ENCODE measurements at places on chromosomes 13 and 19.

GRCh38 chr19:47756953-47757608 is 11.7 kb downstream of the NOP53 start:
- H3K27me3 ChIP-seq, result no peaks in the 10 kb centered on the region
- H3K4me1 ChIP-seq, result no peaks in the 10 kb centered on the region
- H3K27ac ChIP-seq, result no peak overlapping the region
- peaks cover 83% of the 10 kb centered on the region for H3K36me3 ChIP-seq

- DNase-seq, result no peak
- H3K36me3 ChIP-seq, result no peaks in the 10 kb centered on the region
- no peak overlapping the region for H3K27ac ChIP-seq
Measured at GRCh38 chr19:19213426-19214158, 1.8 kb downstream of the NCAN start.

GRCh38 chr13:37602733-37603381 is 4.3 kb upstream of the POSTN start:
- H3K4me3 ChIP-seq, result no peak overlapping the region
- H3K27me3 ChIP-seq, result no peaks in the 10 kb centered on the region
- no peaks in the 10 kb centered on the region for H3K36me3 ChIP-seq
- DNase-seq, result no peak

GRCh38 chr13:109346060-109346459 is 440.3 kb downstream of the IRS2 start:
- no peak for DNase-seq
- H3K4me1 ChIP-seq, result no peaks in the 10 kb centered on the region
- no peak overlapping the region for H3K27ac ChIP-seq
- H3K27me3 ChIP-seq, result no peaks in the 10 kb centered on the region
- no peak overlapping the region for H3K4me3 ChIP-seq
- no peaks in the 10 kb centered on the region for H3K36me3 ChIP-seq

DNA sequence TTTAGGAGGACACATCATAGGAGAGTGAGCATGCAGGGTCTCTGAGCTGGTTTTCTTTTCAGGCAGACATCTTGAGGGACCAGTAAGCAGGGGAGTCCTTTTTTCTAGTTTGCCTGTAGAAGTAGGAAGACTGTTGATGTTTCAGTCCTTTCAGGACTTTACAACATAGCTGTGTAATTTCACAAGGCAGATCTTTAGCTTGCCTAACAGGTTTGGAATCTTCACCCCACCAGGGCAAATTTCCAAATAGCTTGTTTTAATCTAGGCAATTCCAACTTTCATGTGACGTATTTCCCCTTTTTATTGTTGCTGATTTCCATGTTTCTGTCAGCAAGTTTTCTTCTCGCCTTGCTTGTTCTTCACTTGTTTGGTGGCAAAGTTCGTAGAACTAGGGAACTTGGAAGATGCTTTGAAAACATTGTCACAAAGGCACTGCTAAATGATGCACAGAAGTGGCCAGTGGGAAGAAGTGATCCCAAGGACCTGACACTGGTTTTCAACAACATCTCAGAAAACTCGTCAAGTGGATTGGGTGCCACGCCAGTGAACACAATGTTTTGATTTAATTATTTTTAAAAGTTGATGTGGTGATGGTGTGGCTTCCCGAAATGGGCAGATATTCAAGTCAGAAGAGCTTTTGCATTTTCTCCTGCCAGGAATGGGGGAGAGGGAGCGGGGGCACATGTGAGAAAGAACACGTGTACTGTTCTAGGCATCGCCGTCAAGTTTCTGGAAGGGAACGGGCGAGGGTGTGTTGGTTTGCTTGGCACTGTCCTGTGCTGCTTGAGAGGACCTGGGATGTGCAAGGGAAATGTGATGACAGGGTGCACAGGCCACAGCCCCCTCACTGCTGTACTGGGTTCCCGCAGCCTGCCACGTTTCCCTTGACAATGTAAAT is 418.6 kb downstream of the OXGR1 start:
- no peaks in the 10 kb centered on the region for H3K36me3 ChIP-seq
- no peaks in the 10 kb centered on the region for H3K27me3 ChIP-seq
- no peak for DNase-seq
- no peaks in the 10 kb centered on the region for H3K4me1 ChIP-seq
- no peak overlapping the region for H3K27ac ChIP-seq

GRCh38 chr13:49213997-49214916 is 5.9 kb upstream of the MLNR start:
- H3K4me1 ChIP-seq, result peaks cover 30% of the 10 kb centered on the region
- H3K27me3 ChIP-seq, result peaks cover 16% of the 10 kb centered on the region
- H3K4me3 ChIP-seq, result no peak overlapping the region
- no peak overlapping the region for H3K27ac ChIP-seq
- DNase-seq, result no peak
